ENCODE measurements at places on chromosomes 4 and X.

- no peak for DNase-seq
Observed at GRCh38 chr4:145348291-145348690, 133.4 kb upstream of the SMAD1 start.

GRCh38 chrX:39720945-39721344 is 376.8 kb downstream of the BCOR start:
- no peak for DNase-seq

DNA sequence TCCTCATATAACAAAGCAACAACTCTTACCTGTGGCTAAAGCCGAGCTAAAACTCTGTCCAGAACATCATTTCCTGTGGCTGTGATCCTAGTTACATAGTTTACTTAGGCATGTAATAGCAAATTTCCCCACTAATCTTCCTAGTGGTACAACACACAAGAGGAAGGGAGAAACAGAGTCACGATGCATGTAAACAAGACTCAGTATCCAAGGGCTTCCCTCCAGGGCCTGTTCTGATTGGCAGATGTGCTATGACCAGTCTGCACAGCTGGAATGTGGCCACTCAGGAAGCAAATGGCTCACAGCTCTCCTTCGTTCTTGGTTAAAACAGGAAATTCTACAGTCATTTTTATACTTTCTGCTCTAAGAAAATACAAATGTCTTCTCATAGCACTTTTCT is 49.2 kb upstream of the PRSS48 start:
- no peak for DNase-seq

- no peak for DNase-seq
Observed at GRCh38 chrX:32673193-32673592, 538.2 kb downstream of the DMD start.

DNA sequence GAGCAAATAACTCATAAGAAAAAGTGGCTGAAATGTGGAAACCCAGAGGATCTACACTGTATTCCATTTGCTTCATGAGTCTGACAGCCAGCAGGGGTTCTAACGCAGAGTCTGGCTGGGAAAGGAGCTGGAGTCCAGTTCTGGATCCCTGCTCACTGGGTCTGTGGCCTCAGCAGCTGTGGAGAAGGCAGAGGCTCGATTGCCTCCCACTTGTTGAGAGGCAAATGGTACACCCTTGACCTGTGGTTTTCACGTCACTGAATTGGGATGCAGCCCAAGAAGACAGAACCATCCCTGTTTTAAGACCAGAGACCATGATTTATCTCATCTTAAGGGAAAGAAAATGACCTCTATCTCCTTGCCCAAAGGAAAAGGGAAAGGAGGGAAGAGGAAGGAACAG is 147.0 kb upstream of the NOCT start:
- no peak for DNase-seq

- no peak for DNase-seq
Observed at GRCh38 chr4:2961811-2962441, 1.3 kb downstream of the NOP14 start.

DNA sequence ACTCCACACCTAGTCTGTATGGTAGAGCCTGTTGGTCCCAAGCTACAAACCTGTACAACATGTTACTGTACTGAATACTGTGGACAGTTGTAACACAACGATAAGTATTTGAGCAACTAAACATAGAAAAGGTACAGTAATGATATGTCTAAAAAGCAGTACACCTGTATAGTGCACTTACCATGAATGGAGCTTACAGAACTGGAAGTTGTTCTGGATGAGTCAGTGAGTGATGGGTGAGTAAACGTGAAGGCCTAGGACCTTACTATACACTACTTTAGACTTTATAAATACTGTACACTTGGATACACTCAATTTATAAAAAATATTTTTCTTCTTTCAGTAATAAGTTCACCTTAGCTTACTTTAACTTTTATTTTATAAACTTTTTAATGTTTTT is 104.0 kb downstream of the TMA16 start:
- no peak for DNase-seq

- no peak for DNase-seq
Observed at GRCh38 chr4:83605744-83606172, 69.8 kb downstream of the GPAT3 start.

GRCh38 chrX:80432863-80433262 is 12.6 kb downstream of the TENT5D start:
- DNase-seq, result no peak

DNA sequence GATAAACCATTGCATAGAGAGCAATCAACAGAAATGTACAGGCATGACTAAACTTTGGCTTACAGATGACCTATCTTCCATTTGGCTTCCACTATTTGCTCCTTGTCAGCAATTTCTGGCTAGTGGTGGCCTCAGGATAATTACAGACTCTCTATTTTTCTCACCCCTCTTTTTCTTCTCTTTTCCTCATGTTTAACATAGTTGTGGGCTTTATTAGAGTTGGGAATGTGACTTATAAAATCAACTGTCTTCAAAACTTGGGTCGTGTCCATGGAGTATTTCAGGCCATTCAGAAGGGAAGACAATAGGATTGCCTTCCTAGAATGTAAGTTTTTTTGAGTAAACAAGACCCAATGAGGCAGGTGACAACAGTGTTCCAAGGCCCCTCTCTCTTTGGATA is 236.2 kb downstream of the FRAS1 start:
- no peak for DNase-seq

- no peak for DNase-seq
Observed at GRCh38 chr4:102263024-102263787, 82.1 kb downstream of the SLC39A8 start.

DNA sequence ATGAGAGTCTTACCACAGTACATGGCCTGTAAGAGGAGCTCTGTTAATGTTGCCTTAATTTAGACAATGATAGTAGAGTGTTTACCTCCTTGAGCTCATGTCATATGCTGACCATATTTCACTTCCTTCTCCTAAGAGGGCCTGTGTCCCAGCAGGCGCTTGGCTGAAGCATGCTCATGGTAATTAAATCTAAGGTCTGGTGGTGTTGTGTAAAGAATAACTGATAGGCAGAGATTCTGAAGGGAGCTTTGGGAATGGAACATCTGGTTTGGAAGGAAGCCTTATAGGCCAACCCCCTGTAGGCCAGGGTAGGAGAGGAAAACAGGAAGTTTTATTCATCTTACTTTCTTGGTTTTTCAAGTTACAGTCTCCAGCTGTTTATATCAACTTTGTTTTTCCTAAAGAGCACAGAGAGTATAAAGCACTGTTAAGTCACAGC is 300.2 kb downstream of the USP46 start:
- no peak for DNase-seq

DNA sequence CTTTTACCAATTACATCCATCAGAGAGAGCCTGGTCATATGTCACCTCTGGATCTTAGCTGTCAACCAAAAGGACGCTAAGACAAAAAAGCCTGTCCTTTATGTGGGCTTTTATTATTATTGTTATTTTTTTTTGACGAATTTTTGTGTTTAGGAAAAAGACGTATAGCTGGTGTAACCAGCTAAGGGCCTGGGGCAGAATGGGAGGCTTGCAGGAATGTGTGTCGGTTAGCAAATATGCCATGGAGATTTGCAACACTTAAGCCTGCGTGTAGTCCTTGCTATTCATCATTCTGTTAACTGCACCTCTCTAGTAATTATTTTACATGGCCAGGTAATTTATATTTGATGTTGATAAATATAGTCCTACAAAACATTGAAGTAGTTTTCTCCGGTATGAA is 93.5 kb downstream of the TACR3 start:
- DNase-seq, result no peak

- no peak for DNase-seq
Observed at GRCh38 chr4:7311205-7311604, 118.9 kb downstream of the SORCS2 start.

DNA sequence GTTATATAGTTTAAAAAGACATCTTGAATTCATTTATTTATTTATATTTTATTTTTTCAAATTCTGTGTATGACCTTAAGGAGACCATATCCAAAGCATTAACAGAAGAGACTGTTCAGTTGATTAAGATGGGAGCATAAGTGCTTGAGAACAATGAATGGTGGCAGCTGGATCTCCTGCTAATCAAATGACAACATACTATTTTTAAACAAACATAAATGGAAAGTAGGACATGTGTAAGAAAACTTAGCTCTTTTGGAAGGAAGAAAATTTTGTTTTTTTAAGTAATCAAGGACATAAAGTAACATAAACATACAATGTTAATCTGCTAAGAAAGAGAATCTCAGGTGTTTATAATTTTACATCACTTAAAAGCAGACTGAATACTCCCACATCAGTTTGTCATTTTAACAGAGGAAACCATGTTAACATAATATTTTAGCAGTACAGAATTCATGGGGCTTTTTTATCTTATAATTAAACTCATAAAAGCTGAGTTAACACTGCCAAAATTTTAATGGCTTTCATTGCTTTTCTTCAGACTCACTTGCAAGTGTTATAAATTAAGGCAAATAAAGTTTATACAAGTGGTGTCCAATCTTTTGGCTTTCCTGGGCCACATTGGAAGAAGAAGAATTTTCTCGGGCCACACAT is 95.1 kb downstream of the MAD2L1 start:
- no peak for DNase-seq

DNA sequence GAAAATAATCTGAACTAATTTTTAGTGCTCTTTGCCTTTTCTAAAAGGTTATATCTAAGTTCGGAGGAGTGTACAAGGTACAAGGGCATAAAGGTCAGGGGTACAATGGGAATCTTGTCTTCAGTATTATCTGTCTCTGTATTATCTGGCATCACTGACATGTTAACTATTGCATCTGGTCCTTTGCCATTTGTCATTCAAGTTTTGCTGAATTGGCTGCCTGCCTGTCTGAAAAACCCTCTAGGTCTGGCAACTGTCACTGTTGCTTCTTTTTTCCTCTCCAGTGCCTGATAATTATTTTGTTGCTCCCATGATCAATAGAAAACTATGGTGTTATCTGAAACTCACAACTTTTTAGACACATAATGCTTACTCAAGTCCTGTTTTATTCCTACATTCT is 112.5 kb upstream of the STK26 start:
- no peak for DNase-seq

DNA sequence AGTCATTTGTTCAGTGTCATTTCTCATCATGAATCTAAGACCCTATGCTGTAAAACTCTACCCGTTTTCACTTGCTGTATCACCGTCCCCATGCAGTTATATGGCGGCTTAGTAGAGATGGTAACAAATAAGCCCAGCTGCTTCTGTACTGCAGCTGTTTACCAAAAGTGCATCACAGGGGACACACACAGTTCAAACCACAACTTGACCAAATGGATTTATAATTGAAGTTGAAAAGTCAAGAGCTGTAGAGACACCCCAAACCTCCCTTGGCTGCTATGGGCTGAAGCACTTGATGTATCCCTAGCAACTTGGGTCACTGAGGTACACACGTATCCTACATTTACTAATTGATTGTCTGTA is 219.0 kb upstream of the FGF13 start:
- DNase-seq, result no peak

GRCh38 chrX:108833993-108834392 is 97.6 kb upstream of the IRS4 start:
- DNase-seq, result no peak
